ENCODE measurements at places on chromosomes 5 and 9.
A peak's percentile ranks its signal among the peaks of the same experiment; 100 is the strongest.

DNA sequence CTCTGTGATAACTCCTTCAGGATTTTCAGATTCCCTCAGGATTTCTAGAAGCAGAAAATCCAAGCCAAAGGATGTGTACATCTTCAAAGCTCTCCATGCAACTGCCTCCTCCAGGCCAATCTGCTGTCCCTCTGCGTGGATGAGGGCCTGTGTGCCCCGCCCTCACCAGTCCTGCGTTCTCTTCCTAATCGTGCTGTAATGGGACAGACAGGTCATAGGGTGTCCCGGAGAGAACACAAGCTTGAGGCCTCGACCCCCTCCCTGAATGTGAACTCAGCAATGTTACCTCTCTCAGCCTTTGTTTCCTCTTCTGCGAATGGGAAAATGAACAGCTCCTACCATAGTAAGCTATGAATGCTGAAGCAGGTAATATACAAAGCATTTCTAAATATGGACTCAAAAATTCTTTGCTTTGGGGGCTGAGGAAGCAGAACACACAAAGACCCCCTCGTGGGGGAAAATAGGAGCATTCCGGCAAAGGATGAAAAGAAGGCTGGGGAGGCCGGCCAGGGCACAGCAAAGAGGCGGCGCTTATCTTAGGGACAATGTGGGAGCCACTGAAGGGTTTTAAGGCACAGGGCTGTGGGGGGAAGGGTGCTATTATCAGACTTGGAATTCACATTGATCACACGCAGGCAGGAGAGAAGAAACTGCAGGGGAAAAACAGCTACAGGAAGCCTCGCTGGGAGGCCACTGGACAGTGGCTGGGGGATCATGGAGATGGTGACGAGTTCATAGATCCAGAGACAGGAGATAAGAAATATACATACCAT, 57.2 kb upstream of the FBXW11 start:
- DNase-seq: no peak

DNA sequence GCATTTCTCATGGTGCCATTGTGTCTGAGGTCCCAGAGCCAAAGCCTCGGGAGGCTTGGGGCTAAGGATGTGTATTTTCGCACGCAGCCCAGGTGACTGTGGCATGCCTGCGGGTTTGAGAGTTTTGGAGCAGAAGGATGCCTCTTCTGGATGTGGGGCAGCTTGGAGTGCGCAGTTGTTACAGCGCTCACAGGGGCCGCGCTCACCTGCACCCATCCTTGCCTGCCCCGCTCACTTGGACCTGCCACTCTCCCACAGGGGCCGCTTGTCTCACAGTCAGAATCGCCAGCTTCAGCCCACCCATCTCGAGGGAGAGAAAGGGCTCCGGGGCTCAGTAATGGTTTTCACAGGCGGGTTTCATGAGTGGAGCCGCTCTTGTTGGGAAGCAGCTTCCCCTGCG, 132.9 kb downstream of the MVB12B start:
- DNase-seq: no peak

- no peak for DNase-seq
These were observed 129.6 kb downstream of the SEC61B start for GRCh38 chr9:99351647-99352046.

DNA sequence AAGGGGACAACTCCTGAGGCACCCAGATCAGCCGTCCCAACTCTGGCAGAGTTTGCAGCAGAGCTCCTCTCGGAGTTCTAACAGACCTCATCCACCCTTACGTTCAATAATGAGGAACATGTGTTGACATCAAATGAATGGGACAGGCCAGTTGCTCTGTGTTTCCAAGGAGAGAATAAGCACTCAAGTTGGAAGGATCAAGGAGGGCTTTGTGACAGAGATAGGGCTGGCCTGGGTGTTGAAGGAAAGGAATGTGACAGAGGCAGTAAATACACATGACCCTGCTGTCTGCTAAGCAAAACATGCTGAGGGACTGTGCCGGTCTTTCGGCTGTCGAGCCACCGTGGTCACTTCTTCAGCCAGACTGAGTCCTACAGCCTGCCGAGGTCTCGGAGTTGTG, 48.2 kb downstream of the GPR107 start:
- no peak for DNase-seq

GRCh38 chr5:157665467-157666070, 5.8 kb upstream of the C5orf52 start:
- no peak for DNase-seq

- peak; percentile 9 for DNase-seq
These were observed 74.8 kb downstream of the ST8SIA4 start for GRCh38 chr5:100828071-100828897.

GRCh38 chr9:29625292-29625731, 2052.0 kb upstream of the C9orf72 start:
- DNase-seq: no peak

DNA sequence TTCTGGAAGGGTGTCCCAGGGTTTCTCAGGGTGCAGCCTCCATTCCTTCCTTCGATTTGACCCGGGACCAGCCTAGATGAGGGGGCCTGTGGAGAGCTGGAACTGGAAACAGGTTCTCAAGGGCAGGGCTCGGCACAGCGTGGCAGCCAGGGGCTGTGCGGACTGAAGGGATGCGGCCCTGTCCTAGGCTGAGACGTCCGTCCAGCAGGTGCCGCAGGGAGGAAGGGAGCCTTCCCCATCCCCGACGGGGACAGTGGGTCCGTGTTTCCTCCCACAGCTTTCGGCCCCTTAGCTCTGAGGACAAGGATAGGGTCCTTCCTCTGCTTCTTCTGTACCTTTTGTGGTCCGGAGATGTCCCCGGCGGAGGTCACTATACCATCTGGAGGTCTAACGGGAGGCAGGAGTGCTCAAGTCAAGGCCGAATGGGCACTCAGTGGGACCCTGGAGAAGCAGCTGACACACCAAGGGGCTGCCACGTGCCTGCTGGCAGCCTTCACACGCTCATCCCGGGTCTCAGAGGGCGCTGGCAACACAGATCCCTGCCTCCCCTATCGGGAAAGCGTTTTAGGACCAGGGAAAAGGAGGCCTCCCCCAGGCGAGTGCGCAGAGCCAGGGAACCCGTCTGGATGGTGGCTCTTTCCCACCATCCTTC, 49.9 kb downstream of the USP20 start:
- peak; percentile 79 for DNase-seq

Data from right kidney (tissue), 9 donors.